ENCODE measurements at places on chromosomes 6 and 20.

- DNase-seq = no peak
These were observed 578.1 kb downstream of the PHF3 start for GRCh38 chr6:64213697-64214096.

GRCh38 chr6:41996997-41997396 lies 53.3 kb upstream of the TAF8 start:
- no peak for DNase-seq

GRCh38 chr6:122423734-122424133 lies 24.3 kb downstream of the HSF2 start:
- DNase-seq = no peak

GRCh38 chr6:372336-372911 lies 19.1 kb upstream of the IRF4 start:
- no peak for DNase-seq

DNA sequence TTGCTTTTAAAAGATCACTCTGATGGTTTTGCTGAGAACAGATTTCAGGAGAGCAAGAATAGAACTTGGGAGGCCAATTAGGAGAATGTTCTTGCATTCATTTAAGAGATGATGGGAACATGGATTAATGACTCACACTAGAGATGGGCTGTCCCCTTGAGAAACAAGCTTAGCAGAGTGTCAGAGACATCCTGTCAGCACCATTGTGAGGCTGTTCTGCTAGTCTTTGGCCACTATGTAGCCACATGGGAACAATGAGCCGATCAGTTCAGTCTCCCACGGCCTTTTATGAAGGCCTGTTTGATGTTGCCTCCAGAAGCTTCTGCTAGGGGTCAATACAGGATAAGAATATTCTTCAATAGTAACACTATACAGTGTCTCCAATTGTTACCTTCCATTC lies 113.0 kb upstream of the EYA4 start:
- no peak for DNase-seq

- no peak for DNase-seq
These were observed 782.9 kb downstream of the PTPRT start for GRCh38 chr20:42406826-42407225.

Data from NCI-H2029 treated with DMSO at 0.1 percent for 48 hours (cell line).